ENCODE measurements at places on chromosomes 7 and 10. TPM values are rescaled to one million over a fixed set of nuclear protein-coding genes. Genes with fewer than 3 reads are reported as not detected.

The FXYD4 gene
- total RNA-seq, result not detected

The DPP6 gene
- 12.4 TPM for total RNA-seq

The SMARCD3 gene
- total RNA-seq, result 100 TPM

The PMS2 gene
- 14.7 TPM for total RNA-seq

DNA sequence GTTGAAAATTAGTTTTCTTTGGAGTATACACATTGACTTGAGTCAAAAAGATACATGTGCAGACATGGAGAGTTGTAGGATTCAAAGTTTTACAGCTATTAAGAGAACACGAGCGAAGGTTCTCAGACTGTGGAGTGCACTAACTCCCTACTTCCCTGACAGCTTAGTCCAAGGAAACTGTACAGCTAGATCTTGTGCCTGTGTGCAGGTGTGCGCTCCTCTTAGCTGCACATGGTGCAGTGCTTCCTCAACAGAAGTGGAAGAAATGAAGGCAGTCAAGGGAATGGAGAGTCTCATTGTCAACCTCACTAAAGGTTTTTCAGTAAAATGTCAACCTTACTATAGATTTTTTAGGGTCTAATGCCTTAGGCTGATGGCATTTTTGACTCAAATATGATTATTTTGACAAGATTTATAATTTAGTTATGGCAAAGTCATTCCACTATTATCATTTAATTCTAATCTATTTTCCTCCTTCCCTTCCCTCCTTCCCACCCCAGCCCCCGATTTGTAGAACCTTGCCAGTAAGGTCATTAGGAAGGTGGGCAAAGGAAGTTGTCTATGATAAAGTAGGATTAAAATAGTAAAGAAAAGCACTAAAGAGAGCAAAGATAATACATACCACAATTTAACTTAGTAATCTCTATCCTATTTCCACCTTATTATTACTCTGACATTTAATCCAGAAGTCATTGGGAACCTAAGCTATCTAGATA lies 13.6 kb downstream of the PDK4 start:
- DNase-seq, result no peak

DNA sequence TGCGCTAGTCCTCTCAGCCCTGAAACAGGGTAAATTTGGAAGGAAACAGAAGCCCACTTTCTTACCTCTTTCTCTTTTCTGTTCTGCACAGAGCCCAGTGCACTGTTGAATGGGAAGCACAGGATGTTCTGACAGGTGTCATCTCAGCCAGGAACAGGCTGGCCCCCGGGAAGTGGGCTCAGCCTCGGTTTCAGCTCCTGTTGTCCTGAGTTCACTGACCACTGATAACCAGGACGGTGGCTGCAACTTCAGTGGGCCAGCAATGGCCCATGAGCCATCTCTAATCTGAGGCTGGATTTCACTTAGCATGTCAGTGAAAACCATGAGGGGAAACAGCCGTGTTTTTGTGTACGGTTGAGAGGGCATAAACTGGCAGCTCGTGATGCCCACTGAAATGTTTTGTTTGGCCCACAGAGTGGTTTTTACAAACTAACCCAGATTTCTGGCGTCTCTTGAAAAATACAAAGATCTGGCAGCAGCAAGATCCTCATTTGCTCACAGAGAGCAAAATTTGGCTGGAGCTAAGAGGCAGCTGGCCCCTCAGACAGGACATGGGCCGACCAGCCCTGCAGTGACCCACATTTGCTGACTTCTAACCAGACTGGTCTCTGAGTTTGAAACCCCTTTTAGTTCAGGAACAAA lies 455.9 kb downstream of the PAXIP1 start:
- DNase-seq, result no peak

The ABCB4 gene
- total RNA-seq, result 9.4 TPM

DNA sequence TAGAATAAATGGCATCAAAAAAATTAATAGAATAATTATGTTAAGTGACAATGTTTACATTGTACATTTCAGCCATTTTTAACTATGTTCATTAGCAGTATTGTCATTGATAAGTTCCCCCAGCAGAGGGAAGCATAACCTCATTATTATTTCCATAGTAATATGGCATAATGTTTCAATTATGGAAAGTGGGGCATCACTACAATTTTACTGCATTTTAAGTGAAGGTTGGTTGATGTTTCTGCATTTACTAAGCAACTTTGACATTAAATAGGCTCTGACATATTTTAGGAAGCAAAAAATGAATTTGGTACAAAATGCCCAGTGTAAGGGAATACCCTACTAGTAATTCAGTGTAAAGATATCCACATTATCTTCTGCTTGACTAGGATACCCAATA lies 218.3 kb downstream of the SEMA3A start:
- DNase-seq, result no peak

DNA sequence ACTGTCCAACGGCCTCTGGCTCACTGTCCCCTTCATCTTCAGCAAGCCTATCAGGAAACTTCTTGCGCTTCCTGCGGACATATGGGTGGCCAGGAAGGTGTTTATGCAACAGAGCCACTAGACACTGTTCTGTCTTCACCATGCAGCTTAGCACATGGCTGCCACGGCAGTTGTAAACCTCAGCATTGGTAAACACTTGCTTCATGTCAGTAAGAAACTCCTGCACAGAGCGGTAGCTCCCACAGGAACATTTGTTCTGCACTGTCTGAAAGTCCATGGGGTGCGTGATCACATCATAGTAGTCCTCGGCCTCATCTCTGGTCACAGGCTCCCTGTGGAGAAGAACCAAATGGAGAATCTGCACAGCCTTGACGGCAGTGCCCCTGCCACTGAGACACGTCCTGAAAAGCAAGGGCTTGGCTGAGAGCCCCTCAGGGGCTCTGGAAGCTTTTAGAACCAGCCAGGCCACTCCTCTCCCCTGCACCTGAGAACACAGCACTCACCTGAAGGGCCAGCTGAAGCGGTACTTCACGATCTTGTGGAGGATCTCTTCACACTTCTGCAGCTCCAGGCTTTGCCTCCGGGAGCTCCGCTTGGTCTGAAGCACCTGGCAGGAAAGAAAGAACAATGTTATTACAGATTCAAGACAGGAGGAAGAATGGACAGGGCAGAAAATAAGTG lies 8.8 kb downstream of the FZD9 start:
- no peak for DNase-seq

DNA sequence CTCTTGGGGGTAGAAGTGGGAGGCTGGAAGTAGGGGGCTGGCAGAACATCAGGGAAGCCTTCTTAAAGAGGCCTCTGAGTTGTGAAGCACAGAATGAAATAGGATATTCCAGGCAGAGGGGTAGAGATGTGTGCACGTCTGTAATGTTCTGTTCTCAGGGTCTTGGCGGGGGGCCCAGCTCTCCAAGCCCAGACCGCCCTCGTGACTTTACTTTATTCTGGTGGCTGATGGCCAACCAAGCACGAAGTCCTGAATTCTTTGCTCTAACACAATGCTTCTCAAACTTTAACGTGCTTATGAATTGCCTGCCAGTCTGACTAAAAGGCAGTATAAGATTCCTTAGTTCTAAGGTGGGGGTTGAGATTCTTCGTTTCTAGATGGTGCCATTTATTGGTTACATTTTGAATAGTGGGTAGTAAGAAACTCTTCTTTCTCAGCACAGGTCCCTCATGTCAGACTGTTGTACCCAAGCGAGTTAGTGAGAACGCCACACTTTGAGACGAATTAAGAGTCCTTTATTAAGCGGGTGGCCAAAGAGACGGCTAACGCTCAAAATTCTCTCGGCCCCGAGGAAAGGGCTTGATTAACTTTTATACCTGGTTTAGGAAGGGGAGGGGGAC lies 8.2 kb downstream of the PRXL2A start:
- peak; percentile 64 for DNase-seq

GRCh38 chr7:111660478-111660877 lies 98.2 kb upstream of the IMMP2L start:
- no peak for DNase-seq

DNA sequence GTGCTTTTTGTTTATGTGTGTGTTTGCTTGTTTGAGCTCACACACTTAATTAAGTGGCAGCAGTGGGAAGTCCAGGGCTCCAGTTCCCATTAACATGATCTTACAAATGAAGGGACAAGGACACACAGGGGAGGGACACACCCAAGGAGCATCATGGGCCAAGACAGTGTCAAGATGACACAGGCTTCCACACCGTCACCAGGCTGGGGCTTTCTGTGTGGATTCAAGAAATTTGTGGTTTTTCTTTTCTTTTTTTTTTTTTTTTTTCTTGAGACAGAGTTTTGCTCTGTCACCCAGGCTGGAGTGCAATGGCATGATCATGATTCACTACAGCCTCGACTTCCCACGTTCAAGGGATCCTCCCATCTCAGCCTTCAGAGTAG lies 173.6 kb downstream of the KIAA1217 start:
- DNase-seq, result no peak

DNA sequence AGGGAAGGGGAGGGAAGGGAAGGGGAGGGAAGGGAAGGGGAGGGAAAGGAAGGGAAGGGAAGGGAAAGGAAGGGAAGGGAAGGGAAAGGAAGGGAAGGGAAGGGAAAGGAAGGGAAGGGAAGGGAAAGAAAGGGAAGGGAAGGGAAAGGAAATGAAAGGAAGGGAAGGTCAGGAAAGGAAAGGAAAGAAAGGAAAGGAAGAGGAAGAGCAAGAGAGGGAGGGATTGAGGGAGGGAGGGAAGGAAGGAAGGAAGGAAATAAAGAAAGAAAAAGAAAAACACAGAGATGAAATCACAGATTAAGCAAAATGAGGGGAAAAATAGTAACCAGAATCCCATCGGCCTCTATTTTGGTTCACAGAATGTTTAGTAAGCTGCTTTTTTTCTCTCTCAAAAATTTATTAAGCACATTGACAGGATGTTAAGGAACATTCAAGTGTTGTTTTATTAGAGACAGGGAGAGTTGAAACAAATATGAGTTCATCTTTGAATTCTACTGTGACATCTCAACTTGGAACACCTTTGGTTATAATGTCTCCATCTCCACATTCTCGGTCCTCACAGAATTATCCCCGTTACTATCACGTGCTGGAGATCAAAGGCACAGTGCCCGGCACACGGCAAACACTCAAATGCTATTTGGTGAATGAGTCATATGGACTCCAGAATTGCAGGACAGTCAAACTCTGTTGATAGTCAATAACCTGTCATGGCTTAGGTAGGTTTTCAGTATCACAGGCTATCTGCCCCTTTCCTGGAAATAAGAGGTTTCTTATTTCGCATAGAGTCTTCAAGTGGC lies 52.4 kb downstream of the ABCB1 start:
- no peak for DNase-seq

DNA sequence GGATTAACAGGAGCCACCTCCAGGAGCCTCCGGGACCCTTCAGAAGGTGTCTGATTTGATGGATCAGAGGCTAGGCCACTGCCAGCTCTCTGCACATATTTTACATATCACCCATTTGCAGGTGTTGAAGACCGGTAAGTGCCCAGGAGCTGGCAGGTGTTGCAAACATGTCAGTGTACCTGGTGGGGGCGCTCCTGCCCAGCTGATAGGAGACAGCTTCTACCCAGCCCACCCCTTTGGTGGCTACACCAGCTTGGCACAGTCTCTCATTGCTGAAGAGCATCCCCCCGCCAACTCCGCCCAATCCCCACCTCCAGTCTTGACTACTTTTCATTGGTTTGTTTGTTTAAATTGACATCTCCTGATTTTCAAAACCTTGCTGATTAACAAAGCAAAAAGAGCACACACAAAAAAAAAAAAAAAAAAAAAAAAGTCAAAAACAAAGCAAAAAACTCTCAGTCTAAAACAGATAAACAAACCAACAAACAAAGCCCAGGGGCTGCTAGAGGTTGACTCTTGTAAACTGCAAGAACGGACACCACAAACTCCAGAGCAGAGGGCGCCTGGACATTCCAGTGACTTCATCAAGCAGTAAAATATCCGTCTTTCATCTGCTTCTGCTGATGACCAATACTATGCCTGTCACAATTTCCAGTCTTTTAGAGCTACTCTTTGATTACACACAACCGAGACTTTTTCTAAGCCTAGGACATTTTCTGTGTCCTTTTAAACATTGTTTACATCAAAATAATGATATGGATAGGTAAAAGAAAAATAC lies 275.3 kb downstream of the NRG3 start:
- peak; percentile 51 for DNase-seq

DNA sequence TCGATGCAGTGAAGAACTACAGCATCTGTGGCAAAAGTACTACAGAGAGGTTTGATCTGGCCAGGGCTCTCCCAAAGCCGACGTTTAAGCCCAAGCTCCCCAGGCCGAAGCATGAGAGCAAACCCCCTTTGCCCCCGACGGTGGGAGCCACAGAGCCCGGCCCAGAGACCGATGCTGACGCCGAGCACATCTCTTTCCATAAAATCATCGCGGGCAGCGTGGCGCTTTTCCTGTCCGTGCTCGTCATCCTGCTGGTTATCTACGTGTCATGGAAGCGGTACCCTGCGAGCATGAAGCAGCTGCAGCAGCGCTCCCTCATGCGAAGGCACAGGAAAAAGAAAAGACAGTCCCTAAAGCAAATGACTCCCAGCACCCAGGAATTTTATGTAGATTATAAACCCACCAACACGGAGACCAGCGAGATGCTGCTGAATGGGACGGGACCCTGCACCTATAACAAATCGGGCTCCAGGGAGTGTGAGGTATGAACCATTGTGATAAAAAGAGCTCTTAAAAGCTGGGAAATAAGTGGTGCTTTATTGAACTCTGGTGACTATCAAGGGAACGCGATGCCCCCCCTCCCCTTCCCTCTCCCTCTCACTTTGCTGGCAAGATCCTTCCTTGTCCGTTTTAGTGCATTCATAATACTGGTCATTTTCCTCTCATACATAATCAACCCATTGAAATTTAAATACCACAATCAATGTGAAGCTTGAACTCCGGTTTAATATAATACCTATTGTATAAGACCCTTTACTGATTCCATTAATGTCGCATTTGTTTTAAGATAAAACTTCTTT lies 2.3 kb downstream of the LRRTM3 start:
- DNase-seq, result peak; percentile 74

GRCh38 chr10:29407280-29407858 lies 118.5 kb downstream of the LYZL1 start:
- no peak for DNase-seq

- DNase-seq, result no peak
Measured at GRCh38 chr7:24797270-24797669, 40.0 kb upstream of the GSDME start.

- DNase-seq, result no peak
Measured at GRCh38 chr7:137772316-137772715, 74.5 kb downstream of the DGKI start.

DNA sequence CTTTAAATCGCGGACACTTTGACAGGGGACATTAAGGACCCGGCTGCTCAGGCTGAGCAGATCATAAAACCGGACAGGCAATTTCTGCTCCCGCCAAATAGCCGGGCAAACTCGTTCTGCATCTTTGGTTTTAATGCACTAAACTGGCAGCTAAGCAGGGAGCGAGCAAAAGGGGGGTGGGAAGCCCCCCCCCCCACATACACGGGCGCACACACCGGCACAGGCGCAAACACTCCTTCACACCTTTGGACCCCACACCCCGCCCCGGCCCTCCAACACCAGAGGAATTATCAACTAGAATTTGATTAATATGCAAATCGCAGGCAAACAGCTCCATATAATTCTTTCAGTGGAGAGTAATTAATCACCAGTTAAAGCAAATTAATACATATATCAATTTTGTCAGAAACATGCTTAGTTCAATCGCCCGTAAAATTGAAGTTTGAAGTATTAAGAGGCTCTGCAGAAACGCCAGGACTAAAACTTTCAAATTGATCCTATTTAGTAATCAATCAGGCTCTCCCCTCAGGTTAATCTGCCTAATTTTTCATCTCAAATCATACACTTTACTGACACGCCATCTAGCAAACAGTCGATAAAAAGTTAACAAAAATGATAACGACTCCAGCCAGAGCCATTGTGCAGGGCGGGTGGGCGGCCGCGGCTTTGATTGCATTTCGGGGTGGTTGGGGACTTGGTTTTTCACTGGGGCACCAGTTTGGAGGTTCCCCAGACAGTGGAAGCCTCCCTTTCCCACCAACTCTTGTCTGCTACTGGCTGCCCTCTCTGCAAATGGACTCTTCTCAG lies 9.9 kb downstream of the LBX1 start:
- DNase-seq, result no peak

- no peak for DNase-seq
Measured at GRCh38 chr7:33886149-33886623, 19.2 kb upstream of the BMPER start.

All from adrenal gland (tissue), 19 donors.